ENCODE measurements at places on chromosomes 13 and 19.

DNA sequence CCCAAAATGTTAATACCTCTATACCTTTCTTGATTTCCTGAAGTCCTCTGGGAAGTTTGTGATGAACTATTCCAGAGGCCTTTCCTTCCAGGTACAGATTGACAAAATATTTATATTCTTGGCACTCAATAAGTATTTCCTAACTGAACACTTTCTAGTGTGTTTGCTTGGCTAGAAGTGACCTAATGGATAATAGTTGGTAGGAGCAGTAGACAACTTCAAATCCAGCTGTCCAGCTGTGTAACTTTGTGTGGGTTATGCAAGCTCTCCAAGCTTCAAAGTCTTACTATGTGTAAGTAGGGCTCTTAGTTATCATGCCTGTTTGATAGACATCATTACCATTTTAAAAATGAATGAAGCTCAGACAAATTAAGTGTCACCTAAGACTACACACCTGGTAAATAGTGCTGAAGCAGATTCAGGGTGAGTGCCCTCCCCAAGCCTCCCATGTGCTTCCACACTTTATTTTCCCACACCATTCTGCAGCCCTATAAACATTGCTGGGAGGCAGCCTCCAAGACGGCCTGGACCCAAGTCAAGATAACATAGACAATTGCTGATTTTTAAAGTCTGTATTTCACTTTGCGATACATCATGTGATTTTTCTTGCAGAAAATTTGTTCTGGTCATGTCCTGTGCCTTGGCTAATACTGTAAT, 196.6 kb downstream of the NALCN start:
- no peak for DNase-seq

DNA sequence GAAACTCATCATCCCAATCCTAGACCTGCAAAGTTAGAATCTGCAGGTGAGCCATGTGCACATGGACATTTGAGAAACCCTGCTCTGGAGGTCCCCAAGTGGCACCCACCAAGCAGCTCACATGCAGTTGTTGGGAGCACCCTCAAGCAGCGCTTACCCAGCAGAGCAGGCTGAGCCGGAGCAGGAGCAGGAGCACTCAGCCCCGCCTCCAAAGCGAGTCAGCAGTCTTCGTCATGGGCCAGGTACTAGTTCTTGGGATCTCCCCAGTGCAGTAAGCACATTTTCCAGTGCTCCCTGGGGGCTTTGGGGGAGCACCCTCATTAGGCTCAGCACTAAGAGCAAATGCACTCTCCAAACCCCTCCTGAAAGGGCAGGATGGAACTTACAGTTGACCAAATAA, 572.7 kb downstream of the IRS2 start:
- DNase-seq: no peak

GRCh38 chr13:39784347-39784746, 128.9 kb downstream of the COG6 start:
- no peak for DNase-seq

DNA sequence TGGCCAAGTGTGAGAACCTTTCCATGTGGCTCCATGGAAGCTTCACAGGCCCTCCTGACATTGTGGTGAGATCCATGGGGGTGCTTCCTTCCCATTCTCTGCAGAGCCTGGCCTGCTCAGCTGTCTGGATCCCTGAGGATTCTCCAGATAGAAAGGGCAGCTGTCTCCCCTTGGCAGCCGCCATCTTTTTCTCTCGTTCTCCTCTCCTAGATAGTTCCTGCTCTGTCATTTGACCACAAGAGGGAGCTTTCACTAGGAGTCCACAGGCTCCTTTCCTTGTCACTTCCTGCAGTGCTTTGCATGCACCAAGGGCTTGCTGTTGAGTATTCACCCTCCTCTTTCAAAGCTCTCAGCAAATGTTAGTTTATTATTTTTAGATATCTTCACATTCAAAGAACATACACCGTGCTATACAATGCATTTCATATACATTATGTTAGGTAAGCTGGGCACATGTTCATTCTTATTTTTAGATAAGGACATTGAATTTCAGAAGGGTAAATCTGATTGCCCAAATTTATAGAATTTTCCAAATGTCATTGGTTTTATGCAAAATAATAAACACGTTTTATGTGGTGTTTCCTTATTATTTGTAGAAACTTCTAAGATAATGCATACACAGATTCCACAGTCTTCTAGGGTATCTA, 133.2 kb downstream of the FRY start:
- peak; percentile 18 for DNase-seq

DNA sequence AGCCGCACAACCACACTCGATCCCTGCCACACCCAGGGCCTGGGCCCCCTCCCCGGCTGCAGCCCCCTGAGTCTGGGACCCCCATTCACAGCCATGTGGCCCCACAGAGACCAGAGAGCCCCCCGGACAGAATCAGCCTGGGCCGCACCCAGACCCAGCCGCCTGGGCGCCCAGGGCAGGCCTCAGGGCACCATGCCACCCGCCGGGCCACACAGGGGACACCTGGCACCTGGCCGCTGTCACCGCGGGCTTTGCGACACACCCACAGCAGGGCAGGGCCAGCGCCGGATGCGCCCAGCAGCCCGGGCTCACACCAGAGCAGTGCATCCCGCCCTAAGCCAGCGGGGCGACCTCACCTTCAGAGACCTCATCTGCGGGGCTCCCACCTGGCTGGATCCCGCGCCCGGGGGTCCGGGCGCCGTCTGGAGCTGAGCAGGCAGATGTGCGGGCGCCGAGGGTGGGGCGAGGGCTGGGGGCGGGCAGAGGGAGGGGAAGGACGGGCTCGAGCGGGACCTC, 443 bp downstream of the TBXA2R start:
- peak; percentile 36 for DNase-seq

- DNase-seq: no peak
Measured at GRCh38 chr19:49975051-49975450, 14.1 kb upstream of the SIGLEC11 start.

GRCh38 chr19:7226739-7227138, 67.5 kb downstream of the INSR start:
- no peak for DNase-seq

- DNase-seq: no peak
Measured at GRCh38 chr13:49388091-49388635, 55.7 kb downstream of the CAB39L start.

GRCh38 chr13:23160638-23161480, 19.9 kb upstream of the SGCG start:
- DNase-seq: no peak

DNA sequence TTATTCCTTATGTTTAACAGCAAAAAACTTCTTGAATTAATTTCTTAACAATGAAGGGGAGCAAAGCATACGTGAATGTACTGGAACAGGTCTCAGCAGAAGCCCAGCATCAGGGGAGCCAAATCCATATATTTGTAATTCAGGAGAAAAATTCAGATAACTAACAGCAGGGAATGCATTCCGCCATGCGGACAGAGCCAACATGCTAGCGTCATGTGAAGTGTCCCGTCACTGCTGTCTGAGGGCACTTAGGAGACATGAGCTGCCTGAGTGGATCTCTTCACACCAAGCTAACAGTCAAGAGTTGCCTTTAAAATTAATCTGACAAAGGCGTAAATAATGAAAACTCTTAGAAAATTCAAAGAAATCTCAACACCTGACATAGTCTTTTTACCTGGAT, 6.4 kb downstream of the AMER2 start:
- DNase-seq: no peak

- DNase-seq: no peak
Measured at GRCh38 chr13:113964251-113964995, 9.5 kb downstream of the C13orf46 start.

- DNase-seq: no peak
Measured at GRCh38 chr13:75687150-75687763, 51.1 kb downstream of the LMO7 start.

DNA sequence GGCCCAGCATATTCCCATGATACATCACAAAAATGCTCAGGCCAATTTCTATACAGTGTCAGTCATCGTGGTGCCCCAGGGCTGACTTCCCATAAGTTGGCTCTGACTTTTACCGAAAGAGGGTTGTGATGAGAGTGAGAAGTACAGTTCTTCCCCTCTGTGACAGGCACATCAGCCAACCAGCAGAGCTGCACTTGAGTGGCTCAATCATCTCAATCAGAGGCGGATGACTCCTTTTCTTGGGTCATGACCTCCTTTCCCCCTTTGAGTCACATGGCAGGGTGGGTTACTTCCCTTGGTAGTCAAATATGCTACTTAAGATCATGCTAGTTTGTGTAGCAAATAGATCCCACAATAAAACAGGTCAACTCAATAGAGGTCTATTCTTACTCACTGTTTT, 6.9 kb upstream of the AMER2 start:
- DNase-seq: no peak

- DNase-seq: no peak
Measured at GRCh38 chr13:50720861-50721671, 122.4 kb downstream of the DLEU7 start.

- DNase-seq: no peak
Measured at GRCh38 chr19:50549927-50550593, 18.2 kb downstream of the LRRC4B start.

DNA sequence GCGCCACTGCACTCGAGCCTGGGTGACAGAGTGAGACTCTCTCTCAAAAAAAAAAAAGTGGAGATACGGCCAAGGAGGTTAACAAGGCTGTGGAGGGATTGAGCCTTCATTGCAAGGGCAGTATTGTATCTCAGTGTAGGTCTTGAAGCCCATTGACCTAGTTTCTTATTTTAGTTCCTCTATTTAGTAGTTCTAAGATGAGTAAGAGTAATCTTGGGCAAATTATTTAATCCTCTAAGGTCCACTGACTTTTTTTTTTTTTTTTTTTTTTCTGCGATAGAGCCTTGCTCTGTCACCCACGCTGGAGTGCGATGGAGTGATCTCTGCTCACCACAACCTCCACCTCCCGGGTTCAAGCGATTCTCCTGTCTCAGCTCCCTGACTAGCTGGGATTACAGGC, 14.3 kb upstream of the ILF3 start:
- no peak for DNase-seq

DNA sequence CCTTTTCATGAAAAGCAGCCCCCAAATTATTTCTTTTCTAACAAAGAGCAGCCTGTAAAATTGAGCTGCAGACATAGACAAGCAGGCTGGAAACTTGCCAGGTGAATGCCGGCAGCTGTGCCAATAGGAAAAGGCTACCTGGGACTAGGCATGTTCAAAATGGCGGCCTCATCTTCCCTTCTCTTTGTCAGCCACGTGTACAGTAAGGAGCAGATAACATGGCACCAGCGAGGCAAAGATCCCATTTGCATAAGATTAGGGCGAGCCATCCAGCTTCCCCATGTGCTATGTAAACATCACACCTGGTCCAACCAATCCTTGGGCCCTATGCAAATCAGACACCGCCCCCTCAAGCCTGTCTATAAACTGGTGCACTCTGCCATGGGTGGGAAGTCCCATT, 31.2 kb upstream of the CACNA1A start:
- no peak for DNase-seq

DNA sequence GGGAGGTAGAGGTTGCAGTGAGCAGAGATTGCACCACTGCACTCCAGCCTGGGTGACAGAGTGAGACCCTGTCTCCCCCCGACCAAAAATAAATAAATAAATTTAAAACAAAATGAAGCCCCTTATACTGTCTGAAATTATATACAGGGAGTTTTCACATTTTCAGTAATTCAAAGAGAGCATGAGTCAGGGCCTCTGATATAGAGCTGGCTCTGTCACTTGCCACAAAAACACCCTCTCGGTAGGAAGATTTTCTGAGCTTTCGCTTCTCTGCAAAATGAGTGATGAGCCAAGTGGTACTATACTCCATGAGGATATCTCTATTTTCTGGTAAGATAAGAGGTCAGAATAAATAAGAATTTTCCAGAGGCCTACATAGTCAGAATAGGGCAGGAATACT, 462.9 kb downstream of the COG6 start:
- DNase-seq: no peak

GRCh38 chr19:55454787-55455243, 6.6 kb downstream of the ISOC2 start:
- no peak for DNase-seq

- no peak for DNase-seq
Measured at GRCh38 chr19:52673014-52673413, 34.9 kb upstream of the ZNF83 start.

- no peak for DNase-seq
Measured at GRCh38 chr13:33256148-33256840, 29.3 kb downstream of the STARD13 start.

GRCh38 chr19:3743486-3743885, 18.0 kb downstream of the APBA3 start:
- no peak for DNase-seq

- DNase-seq: no peak
Measured at GRCh38 chr13:110886870-110887596, 27.8 kb downstream of the ANKRD10 start.
